ENCODE measurements at places on chromosomes 7 and 10.
A peak's percentile ranks its signal among the peaks of the same experiment; 100 is the strongest.

DNA sequence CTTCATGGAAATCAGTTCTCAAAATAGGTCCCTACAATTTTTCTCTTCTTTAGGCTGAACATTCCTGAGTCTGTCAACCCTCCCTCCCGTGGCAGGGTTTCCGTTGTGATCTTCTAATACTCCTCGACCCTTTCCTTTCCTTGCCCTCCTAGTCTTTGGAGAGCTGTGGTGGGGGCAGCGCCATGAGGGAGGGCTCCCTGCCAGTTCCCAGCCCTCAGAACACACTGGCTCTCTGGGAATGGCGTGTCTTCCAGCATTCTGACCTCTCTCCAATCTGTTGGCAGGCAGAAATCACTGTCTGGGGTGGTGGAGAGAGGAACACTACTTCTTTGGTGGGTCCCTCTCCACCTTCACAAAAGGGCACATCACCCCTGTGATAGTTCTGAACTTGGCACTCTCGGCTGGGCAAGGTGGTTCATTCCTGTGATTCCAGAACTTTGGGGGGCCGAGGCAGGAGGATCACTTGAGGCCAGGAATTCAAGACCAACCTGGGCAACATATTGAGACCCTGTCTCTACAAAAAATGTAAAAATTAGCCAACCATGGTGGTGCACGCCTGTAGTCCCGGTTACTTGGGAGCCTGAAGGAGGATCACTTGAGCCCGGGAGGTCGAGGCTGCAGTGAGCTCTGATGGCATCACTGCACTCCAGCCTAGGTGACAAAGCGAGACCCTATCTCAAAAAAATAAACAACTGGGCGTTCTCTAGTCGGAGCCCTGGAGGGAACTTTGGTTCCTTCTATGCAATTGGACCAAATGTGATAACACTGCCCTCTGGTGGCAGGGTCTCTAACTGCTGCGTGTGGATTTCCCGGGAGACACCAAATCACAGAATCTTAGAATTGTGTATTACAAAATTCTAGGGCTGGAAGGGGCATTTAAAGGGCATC, 13.1 kb upstream of the ARPC1A start:
- DNase-seq: peak; percentile 56

- DNase-seq: no peak
Observed at GRCh38 chr10:126373147-126373546, 15.1 kb downstream of the ADAM12 start.

GRCh38 chr7:36852017-36852416, 127.7 kb upstream of the AOAH start:
- no peak for DNase-seq

- no peak for DNase-seq
Observed at GRCh38 chr10:129424978-129425377, 42.1 kb upstream of the MGMT start.

DNA sequence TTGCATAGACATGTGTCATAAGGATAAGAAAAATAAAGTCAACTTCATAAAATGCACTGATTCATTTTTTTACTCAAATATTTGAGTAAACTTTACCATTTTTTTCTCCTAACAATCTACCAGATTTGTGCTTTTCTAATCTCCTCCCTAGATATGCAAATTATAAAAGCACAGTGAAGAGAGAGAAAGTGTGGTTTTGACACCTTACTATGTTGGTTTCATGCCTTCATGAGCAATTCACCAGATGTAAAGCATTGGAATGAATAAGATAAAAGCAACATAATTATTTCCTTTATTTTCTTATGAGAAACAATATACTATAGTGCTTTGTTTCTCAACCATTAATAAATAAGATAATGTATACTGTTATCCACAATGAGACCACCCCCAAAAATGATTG, 432.5 kb upstream of the PCDH15 start:
- DNase-seq: no peak

DNA sequence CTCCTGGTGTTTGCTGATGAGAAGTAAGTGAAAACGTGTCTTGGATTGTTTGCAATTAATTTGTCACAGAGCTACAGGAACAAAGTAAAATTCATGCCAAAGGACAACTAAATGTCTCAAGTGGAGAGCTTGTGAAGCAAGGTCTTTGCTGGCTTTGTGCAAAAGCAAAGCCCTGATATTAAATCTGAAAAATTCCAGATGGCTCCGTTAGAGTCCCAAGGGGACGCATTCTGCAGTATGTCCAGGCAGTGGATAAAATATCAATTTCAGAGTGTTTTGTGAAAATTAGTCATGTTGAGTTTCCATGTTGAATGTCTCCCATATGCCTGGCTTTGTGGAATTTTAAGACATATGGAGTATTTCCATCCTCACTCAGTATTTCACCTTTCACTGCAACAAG, 102.5 kb upstream of the PTN start:
- DNase-seq: no peak

GRCh38 chr7:47725031-47725780, 143.3 kb upstream of the TNS3 start:
- no peak for DNase-seq

DNA sequence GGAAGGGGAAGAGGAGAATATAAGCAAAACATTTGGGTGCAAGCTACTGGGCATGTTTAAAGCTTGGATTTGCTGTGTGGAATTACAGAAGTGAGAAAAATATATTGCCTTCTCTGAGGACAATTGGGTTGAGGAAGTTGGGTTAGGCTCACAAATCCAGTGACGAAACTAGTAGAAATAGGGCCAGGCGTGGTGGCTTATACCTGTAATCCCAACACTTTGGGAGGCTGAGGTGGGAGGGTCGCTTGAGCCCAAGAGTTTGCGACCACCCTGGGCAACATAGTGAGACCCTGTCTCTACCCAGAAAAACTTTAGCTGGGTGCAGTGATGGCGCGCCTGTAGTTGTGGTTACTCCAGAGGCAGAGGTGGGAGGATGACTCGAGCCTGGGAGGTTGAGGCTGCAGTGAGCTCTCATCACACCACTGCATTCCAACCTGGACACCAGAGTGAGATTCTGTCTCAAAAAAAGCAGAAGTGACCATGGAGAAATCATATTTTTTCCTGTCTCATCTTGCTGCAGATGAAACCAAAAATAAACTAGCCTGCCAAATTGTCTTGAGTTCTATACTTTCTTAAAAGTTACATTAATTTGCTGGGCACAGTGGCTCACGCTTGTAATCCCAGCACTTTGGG, 22.4 kb downstream of the NRBF2 start:
- no peak for DNase-seq

DNA sequence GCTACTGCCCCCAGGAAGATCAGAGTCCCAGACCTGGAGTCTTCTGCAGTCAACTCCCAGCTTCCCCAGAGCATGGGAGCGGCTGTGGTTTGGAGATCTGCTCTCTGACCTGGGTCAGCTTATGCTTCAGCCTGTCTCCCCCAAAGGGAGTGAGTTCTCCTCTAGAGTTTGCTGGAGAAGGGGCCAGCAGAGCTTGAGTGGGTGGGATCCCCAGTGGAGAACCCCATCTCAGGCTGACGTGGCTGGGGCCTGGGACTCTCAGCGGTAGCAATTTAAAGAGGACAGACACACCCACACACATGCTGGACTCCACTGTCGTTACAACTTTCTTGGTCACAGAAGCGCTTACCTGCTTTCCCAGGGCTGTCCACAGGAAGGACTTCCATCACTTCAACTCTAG, 6.3 kb downstream of the UNC5B start:
- DNase-seq: no peak

DNA sequence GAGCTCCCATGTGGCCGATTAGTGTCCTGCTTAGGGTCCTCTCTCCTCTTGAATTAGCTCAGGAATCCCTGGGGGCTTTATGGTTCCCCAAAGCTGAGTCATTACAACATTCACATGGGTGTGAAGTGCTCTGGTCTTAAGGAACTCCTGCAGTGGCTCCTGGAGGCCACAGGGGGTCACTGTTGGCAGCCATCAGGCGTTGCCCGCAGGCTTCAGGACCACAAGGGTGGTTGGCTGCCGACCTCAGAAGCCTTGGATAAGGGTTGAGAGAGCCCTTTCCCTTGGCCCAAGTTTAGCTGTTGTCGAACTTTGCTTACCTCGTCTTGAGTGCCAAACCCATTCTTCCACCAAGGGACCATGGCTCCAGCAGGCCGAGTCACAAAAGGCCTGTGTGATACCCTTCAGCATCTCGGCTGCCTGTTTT, 61.7 kb downstream of the SH2D4B start:
- no peak for DNase-seq

GRCh38 chr10:117217196-117217761, 20.0 kb downstream of the KCNK18 start:
- DNase-seq: no peak

GRCh38 chr10:62075912-62076311, 174.4 kb downstream of the ARID5B start:
- no peak for DNase-seq

GRCh38 chr7:12139416-12139815, 71.7 kb upstream of the TMEM106B start:
- DNase-seq: no peak

DNA sequence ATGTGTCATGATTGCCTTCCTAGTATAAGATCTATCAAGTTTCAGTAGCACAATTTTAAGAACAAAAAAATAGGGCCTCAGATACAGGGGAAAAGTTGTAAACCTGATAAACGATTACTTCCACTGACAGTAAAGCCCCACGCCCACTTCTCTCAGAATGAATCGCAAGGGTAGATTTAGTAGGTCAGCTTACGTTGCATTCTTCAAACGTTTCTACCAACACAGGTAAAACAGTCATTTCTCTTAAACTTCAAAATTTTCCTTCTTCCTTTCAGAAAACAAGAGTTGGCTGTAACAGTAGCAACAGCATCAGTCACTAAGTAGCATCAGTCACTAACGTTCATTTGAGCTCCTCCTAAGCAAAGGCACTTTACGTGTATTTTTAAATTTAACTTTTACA, 221.5 kb downstream of the ADAM12 start:
- no peak for DNase-seq

DNA sequence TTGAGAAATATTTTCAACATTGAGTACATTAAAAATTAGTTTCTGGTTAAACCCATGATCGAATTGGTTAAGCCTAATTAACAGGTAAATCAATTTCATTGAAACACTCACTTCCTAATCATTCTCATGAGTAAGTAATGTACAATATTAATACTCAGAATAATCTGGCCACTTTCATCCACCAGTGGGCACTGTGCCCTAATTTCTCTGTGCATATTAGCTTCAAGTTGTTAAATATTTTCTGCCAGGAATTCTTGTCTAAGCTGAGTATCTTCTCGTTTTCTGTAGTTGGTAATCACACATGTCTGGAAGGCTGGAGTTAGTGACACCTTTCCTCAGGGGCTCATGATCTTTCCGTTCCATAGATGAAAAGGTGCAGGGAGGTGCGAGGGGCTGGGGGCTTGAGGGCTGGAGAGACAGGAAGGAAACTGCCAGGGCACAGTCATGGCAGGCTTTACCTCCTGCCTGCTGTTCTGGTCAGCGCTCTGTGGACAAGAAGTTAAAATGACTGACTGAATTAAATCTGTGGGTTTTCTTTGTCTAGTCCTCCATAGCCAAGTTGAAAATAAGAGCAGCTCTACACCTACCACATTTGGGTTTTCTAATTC, 71.9 kb downstream of the WIPF3 start:
- DNase-seq: no peak

GRCh38 chr10:35388682-35389081, 52.4 kb downstream of the CCNY start:
- DNase-seq: no peak

DNA sequence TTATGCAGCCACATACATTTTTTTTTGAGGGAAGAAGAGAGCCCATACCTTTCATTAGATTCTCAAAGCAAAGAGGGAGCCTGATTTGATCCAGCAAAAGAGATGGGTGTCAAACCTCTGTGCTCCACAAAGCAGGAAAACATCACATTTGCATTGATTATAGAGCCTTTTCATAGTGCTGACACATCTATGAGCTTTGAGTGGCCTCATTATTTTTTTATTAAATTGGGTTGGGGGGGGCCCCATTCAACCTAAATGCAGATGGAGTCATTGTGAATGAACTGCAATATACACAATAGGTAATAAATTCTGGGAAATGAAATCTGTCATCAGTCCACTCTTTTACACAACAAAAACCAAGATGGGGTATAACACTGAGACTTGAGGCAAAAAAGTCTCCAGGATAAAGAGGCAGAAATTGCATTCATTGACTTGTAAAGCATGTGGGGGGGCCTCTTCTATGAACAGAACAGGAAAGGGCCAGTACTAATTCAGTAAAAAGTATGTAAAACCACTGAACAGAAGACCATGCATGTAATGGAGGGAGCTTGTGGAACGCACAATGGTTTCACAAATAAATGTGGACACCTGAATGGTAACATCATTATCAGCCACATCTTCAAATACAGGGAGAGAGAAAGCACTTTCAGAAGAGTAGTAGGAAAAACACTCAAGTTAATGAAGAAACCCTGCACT, 17.7 kb upstream of the ASB4 start:
- DNase-seq: no peak

DNA sequence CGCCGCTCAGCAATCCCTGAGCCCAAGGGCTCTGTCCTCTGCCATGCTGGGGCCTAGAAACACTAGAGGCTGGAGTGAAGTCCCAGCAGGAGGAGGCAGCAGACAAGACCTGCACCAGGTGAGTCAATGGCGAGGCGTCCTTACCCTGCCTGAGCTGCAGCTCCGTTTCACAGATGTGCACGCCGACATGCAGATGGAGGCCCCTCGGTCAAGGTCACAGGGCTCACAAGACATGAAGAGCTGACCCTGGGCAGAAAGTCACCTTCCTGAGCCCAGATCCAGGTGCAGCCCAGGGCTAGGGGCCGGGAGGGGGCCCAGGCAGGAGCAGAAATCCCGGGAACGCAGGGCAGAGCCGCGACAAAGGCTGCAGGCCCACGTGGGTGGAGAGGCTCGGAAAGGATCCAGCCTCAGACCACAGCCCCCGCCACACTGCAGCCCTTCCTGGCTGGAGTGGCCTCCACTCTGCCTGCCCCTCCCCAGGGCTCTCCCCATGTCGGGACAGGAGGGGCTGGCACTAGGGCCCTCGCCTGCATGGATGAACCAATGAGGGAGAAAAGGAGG, 23.8 kb downstream of the PDGFA start:
- DNase-seq: no peak

Measured in stimulated activated CD8-positive, alpha-beta memory T cell treated with anti-CD3 and anti-CD28 coated beads, Interleukin-2, amount 100 ng/mL, for 1 hour (primary cell).